Stimulated activated CD8-positive, alpha-beta memory T cell treated with anti-CD3 and anti-CD28 coated beads, Interleukin-12 subunit alpha, Interleukin-12 subunit beta, amount 100 ng/mL, for 4 hours (primary cell): ENCODE measurements at places on chromosomes 12 and 14.

DNA sequence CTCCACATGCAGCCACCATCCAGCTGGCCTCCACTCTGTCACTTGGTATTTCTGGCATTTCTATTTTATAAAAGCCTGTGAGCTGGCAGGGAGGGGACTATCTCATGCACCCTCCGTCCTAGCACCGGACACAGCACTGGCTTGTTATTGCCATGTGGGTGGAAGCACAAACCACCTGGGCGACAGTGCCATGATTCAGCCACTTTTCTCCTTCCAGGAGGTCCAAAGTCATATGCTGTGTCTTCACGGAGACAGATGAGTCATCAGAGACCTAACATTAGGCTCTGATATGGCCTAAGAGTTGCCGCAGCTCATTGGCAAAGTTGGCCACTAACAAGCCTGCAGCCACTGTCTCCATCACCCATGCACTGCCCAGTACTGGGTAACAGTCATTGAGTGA, 1123.0 kb downstream of the VRK1 start:
- DNase-seq = no peak

DNA sequence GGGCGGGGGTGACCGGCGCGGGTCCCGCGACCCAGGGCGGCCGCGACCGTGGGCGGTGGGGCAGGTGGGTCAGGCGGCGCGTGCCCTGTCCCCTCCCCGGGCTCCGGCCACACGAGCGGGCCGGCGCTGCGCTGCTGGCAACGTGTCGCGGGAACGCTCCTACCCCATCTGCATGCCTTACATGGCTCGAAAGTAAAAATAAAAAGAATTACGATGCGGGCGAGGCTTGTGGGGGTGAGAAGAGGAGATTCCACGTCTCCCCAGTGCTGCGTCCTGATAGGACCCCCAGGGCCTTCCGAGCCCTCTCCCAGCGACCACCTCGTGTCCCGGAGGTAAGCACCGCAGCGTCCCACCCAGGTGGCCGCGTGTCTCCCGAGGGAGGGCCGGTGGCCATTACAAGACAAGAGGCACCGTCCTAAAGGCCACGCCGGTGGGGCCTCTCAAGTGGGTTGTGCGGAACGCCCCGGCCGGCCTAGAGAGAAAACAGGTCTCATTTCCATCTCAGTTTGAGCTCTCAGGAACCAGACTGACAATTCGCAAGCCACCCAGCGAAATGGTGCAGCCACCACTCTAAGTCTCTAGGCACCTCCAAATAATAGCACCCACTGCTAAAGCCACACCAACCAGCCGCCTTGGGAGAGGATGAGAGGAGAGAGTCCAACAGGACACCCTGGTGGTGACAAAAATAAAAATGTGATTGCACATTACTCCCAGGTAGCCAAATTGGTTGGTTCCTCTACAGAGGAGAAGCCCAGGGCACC, 612 bp upstream of the FOXN3 start:
- DNase-seq = peak; percentile 40

DNA sequence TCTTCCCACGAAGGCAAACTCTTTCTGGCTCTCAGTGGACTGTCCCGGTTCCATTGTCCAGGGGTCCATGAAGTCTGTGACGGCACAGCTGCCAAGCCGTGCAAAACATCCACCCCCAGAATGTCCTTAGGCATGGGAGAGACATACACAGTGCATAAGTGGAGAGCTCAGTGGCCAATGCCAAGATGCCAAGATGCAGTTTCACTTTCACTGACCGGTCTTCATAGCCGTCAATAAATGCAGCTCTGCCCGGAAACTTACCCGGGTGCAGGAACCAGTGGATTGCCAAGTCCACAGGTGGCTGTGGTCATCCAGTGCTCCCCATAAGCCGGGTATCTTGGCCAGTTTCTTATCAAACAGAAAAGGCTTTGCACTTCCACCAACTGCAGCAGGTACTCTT, 162.3 kb downstream of the PTCSC3 start:
- DNase-seq = no peak

DNA sequence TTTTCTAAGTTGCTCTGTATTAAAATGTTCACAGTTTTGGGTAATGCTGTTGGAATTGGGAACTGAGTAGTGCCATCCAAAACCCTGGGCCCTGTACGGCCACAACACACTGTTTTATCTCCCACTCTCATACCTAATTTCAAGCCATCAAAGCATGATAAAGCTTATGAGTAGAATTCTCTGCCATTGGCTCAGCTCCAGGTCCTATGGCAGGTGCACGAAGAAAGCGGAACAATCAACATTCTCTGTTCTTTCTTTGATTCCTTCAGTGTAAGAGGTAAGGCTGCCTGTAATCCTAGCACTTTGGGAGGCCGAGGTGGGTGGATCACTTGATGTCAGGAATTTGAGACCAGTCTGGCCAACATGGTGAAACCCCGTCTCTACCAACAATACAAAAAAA, 394.9 kb downstream of the CCDC91 start:
- no peak for DNase-seq

- DNase-seq = no peak
Measured at GRCh38 chr12:10725003-10725402, 1.9 kb upstream of the YBX3 start.

- no peak for DNase-seq
Measured at GRCh38 chr12:104457746-104458693, 1.3 kb downstream of the CHST11 start.

DNA sequence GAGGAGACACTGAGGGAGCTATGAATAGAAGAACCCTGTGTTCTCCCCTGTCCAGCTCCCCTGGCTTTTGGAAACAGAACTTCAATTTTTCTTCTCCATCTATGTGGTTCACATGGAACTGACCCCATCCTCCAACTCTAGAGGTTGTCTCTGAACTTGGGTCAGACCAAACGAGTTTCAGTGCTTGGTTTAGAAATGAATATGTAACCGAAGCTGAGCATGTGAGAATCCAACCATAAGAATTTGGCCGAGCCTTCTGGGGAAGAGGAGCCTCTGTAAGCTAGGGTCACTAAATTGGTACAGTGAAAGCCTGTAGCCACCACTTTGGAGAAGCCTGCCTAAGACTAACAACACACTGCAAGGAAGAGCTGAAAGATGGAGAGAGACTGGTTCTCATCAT, 464.4 kb downstream of the ZFP36L1 start:
- DNase-seq = no peak

- DNase-seq = no peak
Measured at GRCh38 chr12:132044661-132045412, 95.1 kb downstream of the EP400 start.

DNA sequence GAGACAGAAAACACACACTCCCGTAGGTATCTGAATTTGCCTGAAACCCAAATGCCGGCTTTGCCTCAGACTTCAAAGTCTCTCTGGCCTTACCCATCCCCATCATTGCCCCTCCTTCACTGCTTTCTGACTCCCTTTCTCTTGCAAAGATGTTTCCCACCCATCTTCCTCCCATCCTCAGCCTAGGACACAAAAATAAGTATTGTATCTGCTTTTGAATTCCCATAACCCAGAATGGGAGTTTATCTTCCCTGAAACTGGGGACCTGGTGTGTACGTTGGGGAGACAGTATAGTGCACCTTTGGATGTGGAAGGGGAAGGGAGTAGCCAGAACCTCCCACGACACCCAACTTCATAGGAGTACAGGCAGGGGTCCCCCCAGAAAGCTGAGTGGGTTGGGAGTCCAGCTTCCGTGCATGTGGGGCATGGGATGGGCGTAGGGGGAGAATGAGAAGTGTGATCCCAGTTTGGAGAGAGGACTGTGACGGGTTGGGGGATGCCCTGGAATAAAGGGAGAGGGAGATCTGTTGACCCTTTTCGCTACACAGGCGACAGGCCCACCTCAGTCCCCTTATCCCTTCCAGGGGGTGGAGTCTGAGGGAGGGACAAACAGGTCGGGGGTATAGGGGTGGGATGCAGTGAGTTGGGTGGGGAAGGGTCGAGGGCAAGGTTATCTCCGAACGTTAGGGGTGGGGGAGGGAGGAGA, 488 bp upstream of the KIF5A start:
- DNase-seq = no peak

DNA sequence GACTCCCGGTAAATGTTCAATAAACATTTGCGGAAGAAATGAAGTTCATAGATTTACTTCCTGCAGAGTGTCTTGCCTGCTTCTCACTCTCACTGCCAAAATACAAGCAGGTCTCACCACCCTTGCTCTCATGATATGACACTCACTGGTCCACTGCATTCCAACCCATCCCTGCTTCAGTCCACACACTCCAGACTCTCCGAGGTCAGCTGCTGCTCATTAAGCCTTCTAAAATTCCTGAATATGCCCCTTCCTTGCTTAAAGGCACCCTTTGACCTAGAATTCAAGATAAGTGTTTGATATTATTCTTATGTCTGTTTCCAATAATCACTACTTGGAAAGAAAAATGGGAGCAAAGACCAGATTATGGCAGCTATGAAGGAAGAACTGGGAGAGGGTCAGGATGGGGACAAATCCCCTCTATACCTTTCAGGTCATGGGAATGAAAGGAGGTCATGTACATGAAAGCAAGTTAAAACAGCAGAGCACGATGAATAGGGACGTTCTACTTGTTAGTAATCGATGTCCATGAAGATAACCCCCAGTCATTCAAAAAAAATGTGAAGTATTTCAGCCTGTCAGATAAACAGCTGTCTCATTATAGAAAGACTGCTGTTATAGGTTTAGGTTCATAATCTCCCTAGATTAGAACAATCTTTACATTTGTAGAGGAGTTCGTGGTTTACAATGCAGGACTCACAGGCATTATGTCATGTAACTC, 10.5 kb upstream of the NID2 start:
- no peak for DNase-seq

DNA sequence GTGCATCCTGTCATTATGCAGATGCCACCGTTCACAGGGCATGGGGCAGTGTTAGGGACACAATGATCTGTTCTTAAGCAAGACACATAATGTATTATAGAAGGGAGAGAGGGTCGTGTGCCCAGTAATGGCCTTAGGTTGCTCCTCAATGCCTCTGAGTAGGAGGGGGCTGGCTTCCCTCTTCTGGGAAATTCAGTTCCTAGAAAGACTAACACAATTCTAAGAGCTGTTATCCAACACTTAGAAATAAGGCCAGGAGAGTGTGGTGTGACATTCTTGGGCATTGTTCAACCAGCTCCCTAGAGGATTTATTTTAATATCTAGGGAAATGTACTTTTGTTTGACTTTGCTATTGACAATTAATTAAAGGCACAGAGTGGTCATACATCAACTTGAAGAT, 118.5 kb downstream of the ADCK1 start:
- DNase-seq = no peak

DNA sequence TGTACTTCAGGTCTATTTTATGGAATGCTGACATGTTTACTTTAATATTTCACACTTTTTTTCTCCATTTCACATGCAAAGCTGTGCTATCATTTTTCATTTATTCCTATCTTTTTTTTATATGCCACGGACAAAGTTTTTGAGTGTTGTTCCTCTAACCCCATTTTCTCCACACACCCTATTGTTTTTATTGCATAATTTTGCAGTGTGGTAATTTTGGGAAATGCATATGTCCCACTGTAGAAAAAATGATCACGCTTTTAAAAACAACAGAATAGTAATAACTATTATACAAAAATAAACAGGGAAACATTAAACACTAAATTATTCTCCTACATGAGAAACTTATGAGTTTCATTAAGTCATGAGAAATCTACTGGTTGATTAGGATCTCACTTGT, 14.2 kb downstream of the ZFC3H1 start:
- no peak for DNase-seq

DNA sequence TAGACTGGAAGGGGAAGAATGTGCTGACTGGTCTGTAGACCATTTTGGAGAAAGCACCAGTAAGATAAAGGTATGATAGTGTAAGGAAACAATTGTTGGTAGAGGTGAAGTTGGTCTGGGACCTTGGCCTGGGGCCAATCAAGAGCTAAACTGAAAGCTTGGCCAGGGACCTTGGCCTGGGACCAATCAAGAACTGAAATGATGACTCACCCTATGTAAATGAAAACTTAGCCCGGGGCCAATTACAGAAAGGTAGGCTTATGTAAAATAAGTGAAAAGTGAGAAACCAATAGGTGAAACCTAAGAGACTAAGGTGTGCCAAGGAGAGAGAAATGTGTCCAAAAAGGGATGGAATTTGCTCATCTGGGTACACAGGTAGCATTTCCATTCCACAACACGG, 776.0 kb downstream of the C12orf50 start:
- DNase-seq = no peak

GRCh38 chr12:38930990-38931389, 25.6 kb upstream of the CPNE8 start:
- DNase-seq = no peak

- no peak for DNase-seq
Measured at GRCh38 chr12:75848961-75849360, 182.6 kb downstream of the PHLDA1 start.

GRCh38 chr12:4530982-4531586, 7.6 kb upstream of the RAD51AP1 start:
- DNase-seq = no peak

- DNase-seq = no peak
Measured at GRCh38 chr12:56520506-56520905, 1.1 kb upstream of the RBMS2 start.

- no peak for DNase-seq
Measured at GRCh38 chr14:93104961-93105360, 10.8 kb downstream of the ITPK1 start.

DNA sequence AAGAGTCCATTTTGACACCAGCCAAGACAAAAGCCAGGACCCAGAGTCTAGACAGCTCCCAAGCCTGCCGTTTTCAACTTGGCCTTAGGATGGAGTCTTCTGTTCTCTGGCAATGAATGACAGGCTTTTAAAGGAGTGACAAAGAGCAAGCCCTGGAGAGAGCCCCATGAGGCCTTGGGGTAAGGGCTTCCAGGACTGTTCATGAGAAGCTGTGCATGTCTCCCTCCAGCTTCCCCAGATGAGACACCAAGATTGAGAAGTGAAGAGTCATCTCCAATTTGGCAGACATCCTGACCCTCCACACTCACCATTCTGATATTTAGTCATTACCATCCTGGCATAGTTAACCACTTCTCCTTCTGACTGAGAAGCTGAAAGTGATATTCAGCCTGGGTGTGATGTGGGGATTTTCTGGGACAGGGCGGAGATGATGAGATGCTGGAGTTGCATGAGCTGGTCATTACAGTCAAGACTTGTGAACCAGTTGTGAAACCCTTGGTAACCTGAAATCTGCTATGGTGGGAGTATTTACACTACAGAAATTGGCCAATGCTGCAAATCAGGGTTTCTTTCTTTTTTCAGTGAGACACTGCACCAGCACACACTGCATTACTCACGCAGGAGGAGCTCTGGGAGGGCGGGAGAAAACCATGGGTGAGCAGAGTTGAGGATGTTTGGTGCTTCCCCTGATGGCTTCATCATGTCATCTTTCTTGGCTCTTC, 77.8 kb downstream of the VCPKMT start:
- DNase-seq = no peak

- no peak for DNase-seq
Measured at GRCh38 chr14:104295681-104296387, 157.4 kb downstream of the KIF26A start.

- no peak for DNase-seq
Measured at GRCh38 chr14:61190341-61190740, 90.8 kb downstream of the TMEM30B start.

GRCh38 chr12:29224572-29224971, 75.5 kb downstream of the FAR2 start:
- no peak for DNase-seq

DNA sequence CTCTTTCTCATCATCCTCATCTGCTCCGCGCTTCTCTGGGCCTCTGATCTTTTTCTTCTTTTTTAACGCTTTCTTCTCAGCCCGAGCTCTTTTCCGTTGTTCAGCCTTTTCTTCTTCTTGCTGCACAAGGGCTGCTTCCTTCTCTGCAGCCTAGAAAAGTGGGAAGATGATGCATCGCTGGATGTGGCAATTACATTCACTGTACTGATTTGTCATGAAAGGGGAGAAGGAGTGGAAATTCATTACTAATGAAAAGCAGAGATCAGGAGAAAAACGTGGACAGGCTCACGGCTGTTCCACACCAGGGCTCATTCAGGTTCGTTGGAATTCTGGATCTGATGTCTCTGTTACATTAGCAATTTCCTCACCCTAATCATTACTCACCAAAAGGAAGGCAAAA, 15.1 kb downstream of the FICD start:
- DNase-seq = no peak
